ENCODE measurements at places on chromosomes 11 and 22. TPM values are rescaled to one million over a fixed set of nuclear protein-coding genes. Genes with fewer than 3 reads are reported as not detected.

The UCP2 gene
- polyA plus RNA-seq = 33.2 TPM

DNA sequence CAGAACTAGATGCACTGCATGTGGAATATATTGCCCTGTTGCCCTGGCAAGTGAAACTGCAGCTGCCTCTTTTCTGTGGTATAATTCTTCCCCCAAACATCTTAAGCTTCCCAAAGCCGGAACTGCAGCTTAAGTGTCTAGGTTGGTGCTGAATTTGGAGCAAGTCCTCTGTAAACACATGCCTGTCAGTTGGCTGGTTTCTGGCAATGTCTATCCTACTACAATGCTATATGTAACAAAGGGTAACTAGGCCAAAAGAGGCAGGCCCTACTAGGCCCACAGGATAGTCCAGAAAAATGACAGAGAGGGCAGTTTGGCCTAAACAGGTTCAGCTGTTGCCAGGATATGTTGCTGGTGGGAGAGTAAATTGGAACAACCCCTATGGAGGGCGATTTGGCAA lies 27.9 kb downstream of the ASCC2 start:
- H3K27me3 ChIP-seq = no peaks in the 10 kb centered on the region
- H3K4me1 ChIP-seq = no peaks in the 10 kb centered on the region
- H3K36me3 ChIP-seq = peaks cover 34% of the 10 kb centered on the region
- H3K4me3 ChIP-seq = no peak overlapping the region
- no peak overlapping the region for H3K27ac ChIP-seq
- DNase-seq = no peak

The OR6T1 gene
- not detected for polyA plus RNA-seq

DNA sequence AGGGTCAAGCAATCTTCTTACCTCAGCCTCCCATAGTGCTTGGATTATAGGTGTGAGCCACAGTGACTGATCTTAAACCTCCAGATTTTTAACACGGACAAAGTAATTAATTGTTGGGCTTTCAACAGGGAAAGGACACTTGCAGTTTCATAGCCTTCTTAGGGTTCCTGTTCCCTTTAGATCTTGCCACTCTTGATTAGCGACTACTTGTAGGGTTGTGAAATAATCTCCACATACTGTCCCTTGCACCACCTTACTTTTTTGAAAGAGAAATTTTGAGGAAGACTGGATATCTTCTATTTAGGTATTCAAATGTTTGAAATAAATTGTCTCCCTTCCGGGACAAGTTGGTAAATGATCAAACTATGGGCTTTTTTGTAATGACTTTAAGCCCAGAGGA lies 7.6 kb downstream of the MS4A4E start:
- no peak overlapping the region for H3K27ac ChIP-seq
- no peaks in the 10 kb centered on the region for H3K4me1 ChIP-seq
- no peaks in the 10 kb centered on the region for H3K36me3 ChIP-seq
- no peaks in the 10 kb centered on the region for H3K27me3 ChIP-seq
- H3K4me3 ChIP-seq = no peak overlapping the region
- no peak for DNase-seq

DNA sequence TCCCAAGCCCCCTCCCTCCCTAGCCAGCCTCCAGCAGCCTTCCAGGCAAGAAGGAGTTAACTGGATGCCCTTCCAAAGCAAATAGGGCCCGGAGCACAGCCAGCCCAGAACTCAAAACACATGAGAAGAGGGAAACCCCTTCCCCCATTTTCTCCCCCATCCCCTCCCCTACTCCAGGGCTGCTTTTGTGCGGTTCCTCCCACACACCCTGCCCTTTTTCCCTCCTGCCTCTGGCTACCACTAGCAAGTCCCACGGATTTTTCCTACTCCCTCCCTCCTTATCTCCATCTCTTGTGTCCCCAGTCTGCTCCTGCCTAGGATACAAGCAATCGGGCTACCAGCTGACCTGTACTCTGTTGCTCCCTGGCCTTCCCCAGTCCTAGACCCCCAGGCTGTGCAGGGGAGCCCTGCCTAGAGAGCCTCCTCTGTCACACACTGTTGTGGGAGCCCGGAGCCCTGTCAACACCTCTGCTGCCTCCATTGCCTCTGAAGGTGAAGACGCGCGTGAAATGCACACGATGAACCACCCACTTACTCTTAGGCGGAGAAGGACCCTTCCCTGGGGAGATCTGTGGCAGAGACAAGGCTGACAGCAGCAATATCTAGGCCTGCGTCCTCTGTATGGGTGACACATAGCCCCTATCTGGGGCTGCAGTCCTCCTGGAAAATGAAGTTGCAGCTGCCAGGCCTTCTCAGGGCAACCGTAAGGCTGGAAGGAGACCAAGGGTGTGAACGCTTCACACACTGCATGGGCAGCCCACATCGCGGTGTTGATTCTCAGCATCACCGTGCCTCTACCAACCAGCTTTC lies 282.8 kb downstream of the MN1 start:
- DNase-seq = no peak
- no peaks in the 10 kb centered on the region for H3K27me3 ChIP-seq
- H3K4me3 ChIP-seq = no peak overlapping the region
- H3K4me1 ChIP-seq = no peaks in the 10 kb centered on the region

DNA sequence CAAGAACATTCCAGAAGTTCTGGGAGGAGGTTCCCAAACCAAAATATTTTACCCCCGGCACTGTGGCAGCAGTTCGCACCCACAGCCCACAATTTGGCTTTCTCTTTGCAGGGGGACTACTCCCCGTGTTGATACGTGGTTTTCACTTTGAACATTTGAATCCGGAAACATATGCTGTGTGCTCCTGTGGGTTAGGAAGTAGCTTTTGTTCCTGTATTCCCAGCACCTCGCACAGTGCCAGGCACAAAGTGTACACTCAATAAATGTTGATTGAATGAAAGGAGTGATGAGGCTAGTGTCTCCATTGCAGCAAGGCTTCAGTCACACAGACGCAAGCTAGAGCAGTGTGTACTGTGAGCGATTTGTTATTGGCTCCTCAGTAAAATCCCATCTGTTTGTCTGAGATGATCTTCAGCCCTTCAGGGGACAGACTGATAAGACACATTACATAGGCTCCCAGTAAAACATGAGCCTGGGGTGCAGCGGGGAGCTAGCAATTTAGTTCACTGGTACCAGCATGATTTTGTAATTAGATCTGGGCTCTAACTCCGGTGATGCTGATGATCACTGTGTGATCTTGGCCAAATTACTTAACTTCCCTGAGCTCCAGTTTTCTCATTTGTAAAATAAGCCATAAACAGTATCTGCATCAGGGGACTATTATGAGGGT lies 2.2 kb downstream of the LAYN start:
- H3K4me1 ChIP-seq = peaks cover 13% of the 10 kb centered on the region
- H3K27ac ChIP-seq = no peak overlapping the region
- H3K36me3 ChIP-seq = no peaks in the 10 kb centered on the region
- H3K27me3 ChIP-seq = peaks cover 58% of the 10 kb centered on the region

The FGF19 gene
- 1.7 TPM for polyA plus RNA-seq

DNA sequence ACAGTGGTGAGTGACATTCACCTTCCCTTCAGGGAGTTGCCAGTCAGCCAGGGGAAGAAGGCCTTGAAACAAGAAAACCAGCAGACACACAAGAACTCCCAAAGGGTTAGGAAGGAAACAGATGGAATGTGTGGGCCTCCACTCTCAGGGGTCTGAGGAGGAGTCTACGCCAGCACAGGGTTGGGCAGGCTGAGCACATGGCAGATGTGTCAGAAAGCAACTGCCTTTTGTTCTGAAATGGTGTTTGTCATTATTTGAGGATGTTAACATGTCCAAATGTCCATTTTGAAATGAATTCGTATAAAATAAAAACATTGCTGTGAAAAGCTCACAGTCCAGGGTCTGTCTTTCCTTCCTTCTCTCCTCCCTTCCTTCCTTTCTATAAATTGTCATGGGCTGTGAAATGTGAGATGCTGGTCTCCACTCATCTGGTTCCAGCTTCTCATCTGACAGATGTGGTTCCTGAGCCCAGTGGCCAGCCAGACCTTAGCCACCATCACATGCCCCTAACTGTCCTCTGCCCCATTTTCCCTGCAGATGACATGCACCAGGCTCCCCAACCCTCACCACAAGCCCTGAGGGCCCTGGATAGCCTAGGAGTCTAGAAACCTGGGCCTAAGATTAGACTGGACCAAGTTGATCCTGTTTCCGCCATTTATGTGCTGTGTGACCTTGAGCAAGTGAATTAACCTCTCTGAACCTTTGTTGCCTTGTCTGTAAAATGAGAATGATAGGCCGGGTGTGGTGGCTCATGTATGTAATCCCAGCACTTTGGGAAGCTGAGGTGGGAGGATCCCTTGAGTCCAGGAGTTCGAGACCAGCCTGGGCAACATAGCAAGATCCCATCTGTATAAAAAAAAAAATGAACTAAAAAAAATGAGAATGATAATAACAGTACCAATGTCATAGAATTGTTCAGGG lies 56.2 kb upstream of the CRYBB3 start:
- H3K36me3 ChIP-seq = no peaks in the 10 kb centered on the region
- H3K4me3 ChIP-seq = no peak overlapping the region
- H3K27ac ChIP-seq = peak overlapping the region; percentile 25
- H3K4me1 ChIP-seq = peaks cover 7% of the 10 kb centered on the region

The TENM4 gene
- 0.96 TPM for polyA plus RNA-seq

The ZNF214 gene
- 0.97 TPM for polyA plus RNA-seq

DNA sequence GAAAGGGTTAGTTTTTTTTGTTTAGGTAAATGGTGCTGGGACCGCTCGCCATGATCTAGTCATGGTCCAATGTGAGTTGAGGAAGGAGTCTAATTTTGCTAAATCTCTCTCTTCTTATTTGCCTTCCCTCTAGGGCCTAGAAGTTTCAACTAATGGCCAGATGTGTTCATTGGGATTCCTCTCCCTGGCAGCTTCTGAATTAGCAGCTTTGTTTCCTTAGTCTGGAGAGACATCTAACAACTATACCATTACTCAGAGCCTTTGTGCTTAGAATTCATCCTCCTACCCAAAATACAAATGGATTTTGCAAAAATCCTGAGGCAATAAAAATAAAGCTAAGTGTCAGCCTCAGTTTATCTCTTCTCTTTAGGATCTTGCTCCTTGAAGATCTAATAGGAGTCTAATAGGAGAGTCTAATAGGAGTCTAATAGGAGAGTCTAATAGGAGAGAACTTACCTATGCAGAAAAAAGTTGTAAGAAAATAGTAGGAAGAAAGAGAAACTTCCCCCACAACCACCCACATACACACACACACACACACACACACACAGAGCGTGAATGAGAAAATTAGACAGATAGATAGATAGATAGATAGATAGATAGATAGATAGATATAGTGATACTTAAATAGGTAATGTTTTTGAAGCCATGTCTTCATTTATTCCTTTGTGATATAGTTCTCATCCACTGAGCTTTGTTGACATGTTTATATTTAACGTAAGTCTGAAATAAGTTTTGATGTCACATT lies 980.5 kb upstream of the CNTN5 start:
- no peak for DNase-seq
- H3K4me3 ChIP-seq = no peak overlapping the region
- no peak overlapping the region for H3K27ac ChIP-seq
- no peaks in the 10 kb centered on the region for H3K27me3 ChIP-seq
- no peaks in the 10 kb centered on the region for H3K4me1 ChIP-seq
- H3K36me3 ChIP-seq = no peaks in the 10 kb centered on the region

DNA sequence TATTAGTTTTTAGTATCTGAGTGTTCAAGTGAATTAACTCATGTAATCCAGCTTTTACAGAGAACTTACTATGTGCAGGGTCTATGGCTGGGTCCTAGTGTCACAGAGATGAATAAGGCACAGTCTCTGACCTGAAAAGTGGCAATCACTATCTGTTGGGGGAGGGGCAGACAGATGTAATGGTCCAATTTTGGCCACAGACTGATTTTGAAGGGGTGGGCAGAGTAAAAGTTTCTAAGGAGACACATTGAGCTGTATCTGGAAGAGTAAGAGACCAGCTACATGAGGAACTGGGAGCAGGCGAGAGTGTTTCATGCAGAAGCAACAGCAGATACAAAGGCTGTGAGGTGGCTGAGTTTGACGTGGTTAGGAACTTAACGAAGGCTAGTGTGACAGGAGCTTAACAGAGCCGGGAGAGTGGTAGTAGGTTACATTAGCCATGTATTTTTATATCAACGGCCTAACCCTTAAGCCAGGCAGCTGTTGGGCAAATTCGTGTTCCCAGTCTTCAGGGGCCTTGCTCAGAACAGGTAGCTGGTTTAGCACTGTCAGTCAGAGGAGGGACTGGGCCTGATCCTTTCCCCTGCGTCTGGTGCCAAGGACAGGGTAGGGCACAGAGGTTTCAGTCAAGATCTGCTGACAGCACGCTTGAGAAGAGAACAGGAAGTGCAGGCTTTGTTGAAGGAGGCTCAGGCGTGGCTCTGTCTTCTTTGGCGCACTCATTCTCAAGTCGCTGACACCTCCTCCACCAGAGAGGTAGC lies 1.4 kb upstream of the STIM1 start:
- no peak overlapping the region for H3K4me3 ChIP-seq
- no peaks in the 10 kb centered on the region for H3K27me3 ChIP-seq
- H3K4me1 ChIP-seq = peaks cover 18% of the 10 kb centered on the region
- peak overlapping the region; percentile 33 for H3K27ac ChIP-seq
- no peaks in the 10 kb centered on the region for H3K36me3 ChIP-seq
- DNase-seq = peak; percentile 54

GRCh38 chr11:83971063-83971462 lies 684.9 kb upstream of the CCDC90B start:
- no peak overlapping the region for H3K27ac ChIP-seq
- no peaks in the 10 kb centered on the region for H3K36me3 ChIP-seq
- H3K4me1 ChIP-seq = no peaks in the 10 kb centered on the region
- H3K4me3 ChIP-seq = no peak overlapping the region
- no peaks in the 10 kb centered on the region for H3K27me3 ChIP-seq
- DNase-seq = no peak

DNA sequence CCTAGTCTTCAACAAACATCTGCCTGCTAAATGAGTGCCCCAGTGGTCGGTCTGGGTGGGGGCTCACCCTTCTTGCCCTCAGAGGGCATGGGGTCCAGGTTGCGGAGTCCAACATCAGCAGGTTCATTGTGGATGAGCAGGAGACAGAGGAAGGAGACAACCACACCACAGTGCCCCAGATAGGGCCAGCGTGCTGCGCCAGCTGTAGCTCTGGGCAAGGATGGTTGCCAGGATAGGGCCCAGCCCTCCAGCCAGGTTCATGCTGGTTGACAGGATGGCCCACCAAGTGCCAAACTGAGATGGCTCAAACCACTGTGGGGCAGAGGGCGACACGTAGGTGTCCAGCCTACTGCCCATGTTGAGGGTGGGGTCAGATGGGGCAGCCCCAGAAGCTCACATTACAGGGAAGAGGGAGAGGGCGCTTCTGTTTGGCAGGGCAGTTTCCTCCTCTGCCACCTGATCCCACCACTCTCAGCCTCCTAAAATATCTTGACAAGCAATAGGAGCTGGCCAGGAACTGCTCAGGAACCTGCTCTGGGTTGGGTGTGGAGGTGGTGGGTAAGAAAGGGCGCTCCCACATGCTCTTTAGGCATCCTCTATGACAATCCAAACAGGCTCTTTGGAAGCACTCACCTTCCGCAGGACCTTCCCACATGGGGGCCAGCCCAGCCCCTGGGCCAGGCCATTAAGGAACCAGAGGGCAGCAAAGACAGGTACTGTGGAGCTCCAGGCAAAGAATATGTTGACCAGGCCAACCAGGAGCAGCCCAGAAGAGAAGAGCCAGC lies 2.9 kb downstream of the SLC37A4 start:
- H3K27me3 ChIP-seq = no peaks in the 10 kb centered on the region
- peaks cover 58% of the 10 kb centered on the region for H3K36me3 ChIP-seq
- H3K4me3 ChIP-seq = peak overlapping the region; percentile 82
- peaks cover 2% of the 10 kb centered on the region for H3K4me1 ChIP-seq
- peak overlapping the region; percentile 73 for H3K27ac ChIP-seq

The CNIH2 gene
- 1.1 TPM for polyA plus RNA-seq

Data from small intestine (tissue), 16 donors.